ENCODE measurements at places on chromosomes 12 and 14.

GRCh38 chr12:131264635-131265034 lies 310.9 kb downstream of the ADGRD1 start:
- DNase-seq = no peak

DNA sequence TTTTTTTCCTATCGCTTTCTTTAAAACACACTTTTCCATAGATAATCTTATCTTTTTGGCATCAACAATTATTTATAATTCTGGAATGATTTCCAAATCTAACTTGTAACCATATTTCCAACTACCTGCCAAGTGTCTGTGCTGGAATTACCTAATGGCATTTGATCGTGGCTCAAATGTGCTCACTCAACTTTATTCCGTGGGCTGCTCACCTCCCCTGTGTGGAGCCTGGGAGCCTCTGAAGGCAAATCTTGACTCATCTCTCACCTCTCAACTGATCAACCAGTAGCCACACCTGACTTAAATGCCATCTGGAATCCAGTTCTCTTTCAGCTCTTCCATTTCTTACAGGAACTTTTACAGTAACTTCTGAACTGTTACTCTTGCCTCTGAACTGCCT lies 608.6 kb downstream of the DIO2 start:
- no peak for DNase-seq

- DNase-seq = no peak
Measured at GRCh38 chr12:66594688-66595087, 84.2 kb downstream of the GRIP1 start.

DNA sequence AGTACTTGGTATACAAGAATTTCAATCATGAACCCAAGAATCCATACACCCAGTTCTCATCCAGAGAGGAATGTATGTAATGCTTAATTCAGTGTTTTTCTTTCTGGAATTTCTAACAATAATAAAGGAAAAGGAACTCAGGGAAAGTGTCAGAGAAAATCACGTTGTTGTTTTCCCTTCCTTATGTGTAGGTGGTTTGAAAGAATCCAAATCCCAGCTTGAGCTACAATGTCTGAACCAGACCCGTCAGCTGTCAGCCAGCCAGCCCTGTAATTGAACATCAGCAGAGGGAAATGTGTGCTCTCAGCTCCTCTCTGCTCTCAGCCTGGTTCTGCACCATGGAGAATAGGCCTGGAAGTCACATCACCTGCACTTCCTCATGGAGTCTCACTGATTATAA lies 126.5 kb downstream of the TMEM30B start:
- no peak for DNase-seq

DNA sequence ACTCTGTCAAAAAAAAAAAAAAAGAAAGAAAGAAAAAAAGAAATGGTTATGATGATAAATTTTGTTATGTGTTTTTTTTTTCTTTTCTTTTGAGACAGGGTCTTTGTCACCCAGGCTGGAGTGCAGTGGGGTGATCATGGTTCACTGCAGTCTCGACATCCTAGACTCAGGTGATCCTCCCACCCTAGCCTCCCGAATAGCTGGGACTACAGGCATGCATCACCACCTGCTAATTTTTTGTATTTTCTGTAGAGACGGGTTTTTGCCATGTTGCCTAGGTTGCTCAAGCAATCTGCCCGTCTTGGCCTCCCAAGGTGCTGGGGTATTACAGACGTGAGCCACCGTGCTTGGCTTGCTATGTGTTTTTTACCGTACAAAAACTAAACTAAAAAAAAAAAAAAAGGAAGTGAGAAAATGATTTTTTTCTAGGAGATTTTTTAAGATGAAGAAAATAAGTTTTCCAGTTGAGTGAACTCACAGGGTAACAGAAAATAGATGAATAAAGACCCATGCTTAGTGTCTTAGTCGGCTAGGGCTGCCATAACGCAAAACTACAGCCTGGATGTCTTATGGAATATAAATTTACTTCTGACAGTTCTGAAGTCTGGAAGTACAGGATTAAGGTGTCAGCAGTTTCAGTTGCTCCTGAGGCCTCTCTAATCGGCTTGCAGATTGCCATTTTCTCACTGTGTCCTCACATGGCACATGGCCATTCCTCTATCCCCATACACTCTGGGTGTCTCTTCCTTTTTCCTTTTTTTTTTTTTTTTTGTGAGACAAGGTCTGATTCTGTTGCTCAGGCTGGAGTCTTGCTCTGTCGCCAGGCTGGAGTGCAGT lies 13.2 kb upstream of the APOF start:
- no peak for DNase-seq

DNA sequence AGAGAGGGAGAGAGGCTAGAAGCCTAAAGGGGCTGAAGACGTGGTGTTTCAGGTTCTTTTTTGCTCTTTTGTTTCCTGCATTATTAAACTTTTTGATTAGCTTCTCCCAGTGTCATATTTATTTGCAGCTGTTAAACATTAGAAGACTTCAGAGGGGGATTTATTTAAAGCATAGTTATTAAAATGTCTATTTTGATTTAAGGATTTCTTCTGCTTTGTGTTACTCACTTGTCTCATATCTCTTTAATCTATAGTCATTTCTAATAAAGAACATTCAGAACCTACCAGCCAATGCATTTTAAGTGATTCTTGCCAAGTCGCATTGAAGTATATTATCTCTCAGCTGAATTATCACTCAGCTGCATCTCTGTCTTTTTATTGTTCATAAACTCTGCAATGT lies 152.0 kb upstream of the DYRK2 start:
- DNase-seq = no peak
